ENCODE measurements at places on chromosomes 12 and 14. TPM values are rescaled to one million over a fixed set of nuclear protein-coding genes. Genes with fewer than 3 reads are reported as not detected.

- DNase-seq = peak; percentile 73
Observed at GRCh38 chr14:92513204-92513965, at the start of gene RIN3. RIN3 (plus strand) TSS chr14:92513781; CDS start chr14:92513933, 152 bp downstream.

The KRT85 gene
- total RNA-seq = not detected

DNA sequence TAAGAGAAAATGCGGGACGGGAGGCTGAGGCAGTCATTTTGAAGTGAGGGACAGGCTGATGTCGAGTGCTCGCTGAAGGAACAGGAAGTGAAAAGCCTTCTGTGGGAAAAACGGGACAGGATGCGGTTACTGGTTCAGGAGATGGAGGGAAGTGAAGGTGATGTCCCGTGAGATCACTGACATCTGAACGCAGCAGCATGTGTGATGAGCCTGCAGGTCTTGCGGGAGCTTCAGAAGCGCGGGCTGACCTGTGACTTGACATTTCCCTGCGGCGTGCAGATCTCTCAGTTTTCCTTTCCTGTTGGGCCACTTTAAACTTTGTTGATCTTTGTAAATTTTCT is 77.8 kb downstream of the DDX51 start:
- DNase-seq = peak; percentile 72

GRCh38 chr12:124321556-124322270 is 26.8 kb downstream of the RFLNA start:
- DNase-seq = no peak

The DCAF4 gene
- total RNA-seq = 17.3 TPM
